ENCODE measurements at places on chromosomes 16 and 17.

- DNase-seq: no peak
These were observed 18.1 kb downstream of the IRF8 start for GRCh38 chr16:85917012-85917411.

DNA sequence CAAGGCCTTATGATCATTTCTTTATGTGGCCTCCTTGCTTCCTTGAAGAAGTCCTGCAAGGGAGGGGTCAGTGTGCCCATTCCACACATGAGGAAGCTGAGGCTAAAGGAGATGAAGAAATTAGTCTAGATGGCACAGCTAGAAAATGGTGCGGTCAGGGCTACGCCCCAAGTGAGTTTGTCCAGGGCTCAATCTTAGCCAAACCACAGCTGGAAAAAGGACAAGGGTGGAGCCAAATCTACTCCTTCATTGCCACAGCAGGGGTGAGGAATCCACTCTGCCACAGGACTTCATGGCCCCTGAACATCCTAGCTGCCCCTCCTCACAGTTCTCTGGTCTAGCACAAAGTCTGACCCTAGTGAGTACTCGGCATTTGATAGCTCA, 16.2 kb downstream of the BEAN1 start:
- DNase-seq: no peak

DNA sequence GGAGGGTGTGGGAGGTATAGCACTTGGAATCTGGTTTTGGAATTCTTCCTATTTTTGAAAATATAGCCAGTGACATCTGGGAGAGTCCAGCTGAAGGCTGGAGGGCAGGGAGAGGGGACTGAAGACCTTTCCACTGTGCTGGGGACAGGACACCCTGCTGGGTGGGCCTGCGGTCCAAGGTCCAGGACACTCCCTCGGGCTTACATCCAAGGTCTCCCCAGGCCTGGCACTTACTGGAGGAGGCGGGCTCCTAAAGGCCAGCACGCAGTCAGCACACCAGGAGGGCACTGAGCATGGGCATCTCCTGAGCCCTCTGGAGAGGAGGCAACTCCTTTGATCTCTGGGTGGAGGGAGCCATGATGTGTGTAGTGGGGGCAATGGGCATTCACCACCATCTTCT, 35.5 kb upstream of the ETV4 start:
- DNase-seq: no peak

DNA sequence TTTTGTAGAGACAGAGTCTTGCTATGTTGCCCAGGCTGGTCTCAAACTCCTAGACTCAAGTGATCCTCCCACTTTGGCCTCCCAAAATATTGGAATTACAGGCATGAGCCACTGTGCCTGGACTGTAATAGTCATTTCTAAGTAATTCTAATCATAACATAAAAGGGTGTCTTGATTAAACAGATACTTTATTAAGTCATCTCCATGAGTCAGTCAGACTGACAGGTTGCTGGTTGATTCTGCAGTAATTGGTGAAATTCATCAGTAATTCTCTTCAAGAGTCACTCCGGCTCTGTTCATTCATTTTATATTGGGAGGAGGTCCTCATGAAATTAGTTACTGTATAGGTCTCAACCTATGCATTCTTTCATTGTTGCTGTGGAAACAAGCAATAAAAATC, 85.6 kb downstream of the SPECC1 start:
- DNase-seq: no peak
